ENCODE measurements at places on chromosomes 13 and 19. TPM values are rescaled to one million over a fixed set of nuclear protein-coding genes. Genes with fewer than 3 reads are reported as not detected.

KRTDAP gene
- not detected for total RNA-seq

- peaks cover 18% of the 10 kb centered on the region for H3K36me3 ChIP-seq
- no peak for DNase-seq
- H3K27me3 ChIP-seq = no peaks in the 10 kb centered on the region
- H3K4me3 ChIP-seq = no peak overlapping the region
These were observed 3.1 kb downstream of the UBA52 start for GRCh38 chr19:18574691-18575291.

TEX29 gene
- 0.51 TPM for total RNA-seq

DNA sequence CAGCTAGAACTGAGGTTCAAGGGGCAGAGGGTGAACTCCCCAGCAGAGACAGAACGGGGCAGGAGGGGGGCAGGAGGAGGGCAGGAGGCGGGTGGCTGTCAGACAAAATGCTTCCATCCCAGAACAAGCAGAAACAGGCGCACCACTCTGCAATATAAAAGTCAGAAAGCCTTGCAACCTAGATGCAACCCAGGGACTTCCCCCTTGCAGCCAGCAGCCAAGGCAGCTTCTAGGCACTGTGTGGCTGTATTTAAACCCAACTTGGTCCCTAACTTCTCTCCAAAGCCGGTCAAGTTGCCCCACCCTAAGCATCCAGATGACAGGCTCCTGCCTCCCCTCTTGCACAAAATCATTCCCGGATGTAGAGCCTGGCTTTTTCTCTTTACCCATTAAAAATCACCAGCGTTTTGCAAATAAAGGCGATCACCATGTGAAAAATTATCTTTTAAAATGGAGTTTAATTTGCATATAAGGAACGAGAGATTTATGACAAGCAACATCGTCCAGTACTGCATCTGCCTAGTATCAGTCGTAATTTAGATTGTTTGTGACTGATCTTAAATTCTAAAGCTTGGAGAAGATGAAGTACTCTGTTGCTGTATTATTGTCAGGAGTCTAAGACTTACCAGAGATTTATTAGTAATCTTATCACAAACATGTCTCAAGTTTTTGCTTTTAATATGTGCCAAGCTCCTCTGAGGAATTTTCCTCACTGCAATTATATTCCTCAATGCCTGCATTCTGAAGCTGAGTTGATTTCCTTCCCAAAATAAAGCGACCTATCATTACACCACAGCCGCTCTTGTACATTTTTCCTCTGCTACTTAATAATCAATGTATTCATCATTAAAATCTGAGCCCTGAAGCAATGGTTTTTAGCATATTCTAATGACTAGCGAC is 307.1 kb upstream of the ZNF507 start:
- H3K4me3 ChIP-seq = no peak overlapping the region
- no peak for DNase-seq
- H3K4me1 ChIP-seq = no peaks in the 10 kb centered on the region
- H3K27ac ChIP-seq = no peak overlapping the region
- H3K36me3 ChIP-seq = no peaks in the 10 kb centered on the region

TMPRSS9 gene
- 0.22 TPM for total RNA-seq

GRCh38 chr19:10419646-10420443 is 493 bp upstream of the PDE4A start:
- peaks cover 57% of the 10 kb centered on the region for H3K4me1 ChIP-seq
- peaks cover 4% of the 10 kb centered on the region for H3K36me3 ChIP-seq
- peak overlapping the region; percentile 83 for H3K4me3 ChIP-seq
- peak overlapping the region; percentile 90 for H3K27ac ChIP-seq

PSG2 gene
- not detected for total RNA-seq

GRCh38 chr19:45766869-45767346 is 2.1 kb downstream of the SIX5 start:
- DNase-seq = no peak
- H3K4me1 ChIP-seq = peaks cover 5% of the 10 kb centered on the region
- H3K27me3 ChIP-seq = peaks cover 19% of the 10 kb centered on the region
- no peak overlapping the region for H3K27ac ChIP-seq
- no peak overlapping the region for H3K4me3 ChIP-seq

CFAP97D2 gene
- total RNA-seq = 0.22 TPM

KLK2 gene
- total RNA-seq = 0.44 TPM

PTBP1 gene
- total RNA-seq = 411 TPM

- no peaks in the 10 kb centered on the region for H3K4me1 ChIP-seq
- no peak overlapping the region for H3K27ac ChIP-seq
- DNase-seq = no peak
- peaks cover 8% of the 10 kb centered on the region for H3K27me3 ChIP-seq
- H3K4me3 ChIP-seq = no peak overlapping the region
- H3K36me3 ChIP-seq = no peaks in the 10 kb centered on the region
These were observed 9.1 kb upstream of the ACOD1 start for GRCh38 chr13:76939215-76939614.

FXYD7 gene
- total RNA-seq = 5.3 TPM

- no peak overlapping the region for H3K27ac ChIP-seq
- H3K4me1 ChIP-seq = peaks cover 4% of the 10 kb centered on the region
- H3K36me3 ChIP-seq = peaks cover 10% of the 10 kb centered on the region
- DNase-seq = no peak
These were observed 165.1 kb downstream of the PCCA start for GRCh38 chr13:100254002-100254401.

- no peaks in the 10 kb centered on the region for H3K4me1 ChIP-seq
- H3K36me3 ChIP-seq = peaks cover 2% of the 10 kb centered on the region
- H3K27ac ChIP-seq = no peak overlapping the region
- H3K4me3 ChIP-seq = no peak overlapping the region
- no peaks in the 10 kb centered on the region for H3K27me3 ChIP-seq
These were observed 13.0 kb downstream of the YIPF2 start for GRCh38 chr19:10915130-10916091.

CBY2 gene
- not detected for total RNA-seq

DNA sequence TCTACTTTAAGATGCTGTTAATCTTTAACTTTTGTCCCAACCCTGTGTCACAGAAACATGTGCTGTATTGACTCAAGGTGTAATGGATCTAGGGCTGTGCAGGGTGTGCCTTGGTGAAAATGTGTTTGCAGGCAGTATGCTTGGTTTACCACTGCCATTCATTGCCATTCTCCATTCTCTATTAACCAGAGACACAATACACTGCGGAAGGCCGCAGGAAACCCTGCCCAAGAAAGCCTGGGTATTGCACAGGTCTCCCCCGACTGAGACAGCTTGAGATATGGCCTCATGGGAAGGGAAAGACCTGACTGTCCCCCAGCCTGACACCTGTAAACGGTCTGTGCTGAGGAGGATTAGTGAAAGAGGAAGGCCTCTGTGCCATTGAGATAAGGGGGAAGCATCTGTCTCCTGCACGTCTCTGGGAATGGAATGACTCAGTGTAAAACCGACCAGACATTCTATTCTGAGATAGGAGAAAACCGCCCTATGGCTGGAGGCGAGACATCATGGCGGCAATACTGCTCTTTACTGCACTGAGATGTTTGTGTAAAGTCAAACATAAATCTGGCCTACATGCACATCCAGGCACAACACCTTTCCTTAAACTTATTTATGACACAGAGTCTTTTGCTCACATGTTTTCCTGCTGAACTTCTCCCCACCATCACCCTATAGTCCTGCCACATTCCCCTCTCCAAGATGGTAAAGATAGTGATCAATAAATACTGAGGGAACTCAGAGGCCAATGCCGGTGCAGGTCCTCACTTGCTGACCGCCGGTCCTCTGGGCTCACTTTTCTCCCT is 13.1 kb upstream of the ZNF888 start:
- H3K27ac ChIP-seq = no peak overlapping the region
- no peak overlapping the region for H3K4me3 ChIP-seq
- H3K36me3 ChIP-seq = peaks cover 71% of the 10 kb centered on the region
- DNase-seq = no peak
- H3K27me3 ChIP-seq = no peaks in the 10 kb centered on the region
- peaks cover 17% of the 10 kb centered on the region for H3K4me1 ChIP-seq

- no peak overlapping the region for H3K4me3 ChIP-seq
- no peak overlapping the region for H3K27ac ChIP-seq
- DNase-seq = no peak
These were observed 16.1 kb upstream of the TPP2 start for GRCh38 chr13:102580552-102581169.

DNA sequence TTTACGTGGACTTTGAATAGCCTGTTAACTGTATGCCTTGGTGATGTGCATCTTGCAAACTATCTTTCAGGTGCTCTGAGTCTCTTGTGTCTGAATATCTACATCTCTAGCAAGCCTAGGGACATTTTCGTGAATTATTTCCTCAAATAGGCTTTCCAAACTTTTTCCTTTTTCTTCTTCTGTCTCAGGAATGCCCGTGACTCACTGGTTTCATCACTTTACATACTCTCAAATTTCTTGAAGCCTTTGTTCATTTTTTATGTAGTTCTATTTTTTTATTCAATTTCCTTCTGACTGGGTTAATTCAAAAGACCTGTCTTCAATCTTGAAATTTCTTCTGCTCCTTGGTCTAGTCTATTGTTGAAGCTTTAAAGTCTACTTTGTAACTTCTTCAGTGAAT is 332.2 kb downstream of the OXGR1 start:
- no peaks in the 10 kb centered on the region for H3K27me3 ChIP-seq
- H3K4me1 ChIP-seq = no peaks in the 10 kb centered on the region
- H3K4me3 ChIP-seq = no peak overlapping the region
- H3K36me3 ChIP-seq = no peaks in the 10 kb centered on the region

- H3K4me1 ChIP-seq = peaks cover 28% of the 10 kb centered on the region
- no peak for DNase-seq
- H3K4me3 ChIP-seq = peak overlapping the region; percentile 22
- no peak overlapping the region for H3K27ac ChIP-seq
These were observed 5.0 kb downstream of the LYL1 start for GRCh38 chr19:13097463-13098258.

- no peak for DNase-seq
- H3K27ac ChIP-seq = no peak overlapping the region
- no peaks in the 10 kb centered on the region for H3K36me3 ChIP-seq
- no peak overlapping the region for H3K4me3 ChIP-seq
These were observed 2237.8 kb downstream of the PCDH9 start for GRCh38 chr13:64992314-64992713.

RBM42 gene
- total RNA-seq = 92.2 TPM

- no peak overlapping the region for H3K27ac ChIP-seq
- no peak for DNase-seq
- H3K36me3 ChIP-seq = no peaks in the 10 kb centered on the region
- H3K4me3 ChIP-seq = no peak overlapping the region
- no peaks in the 10 kb centered on the region for H3K4me1 ChIP-seq
These were observed 2823.7 kb upstream of the PCDH20 start for GRCh38 chr13:64239372-64239771.

DNA sequence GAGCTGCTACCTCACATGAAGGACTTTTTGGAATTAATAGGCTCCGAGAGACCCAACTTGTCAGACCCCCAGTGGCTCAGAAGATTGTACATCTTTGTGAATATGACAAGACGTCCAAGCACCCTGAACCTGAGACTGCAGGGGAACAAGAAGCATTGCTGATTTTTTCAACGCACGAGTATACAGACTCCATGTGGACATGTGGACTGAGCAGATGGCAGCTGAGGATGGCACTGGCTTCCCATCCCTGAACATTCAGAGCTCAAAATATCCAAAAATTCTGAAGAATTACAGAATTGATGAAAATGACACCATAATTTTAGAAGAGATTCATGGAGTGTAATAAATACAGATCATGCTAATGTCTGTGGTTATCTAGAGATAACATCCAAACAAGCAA is 254.1 kb downstream of the MZT1 start:
- no peaks in the 10 kb centered on the region for H3K36me3 ChIP-seq
- DNase-seq = no peak
- H3K27ac ChIP-seq = no peak overlapping the region
- peaks cover 3% of the 10 kb centered on the region for H3K27me3 ChIP-seq
- H3K4me1 ChIP-seq = no peaks in the 10 kb centered on the region

- no peaks in the 10 kb centered on the region for H3K27me3 ChIP-seq
- H3K36me3 ChIP-seq = peaks cover 21% of the 10 kb centered on the region
- no peak for DNase-seq
- H3K27ac ChIP-seq = peak overlapping the region; percentile 74
- H3K4me1 ChIP-seq = peaks cover 27% of the 10 kb centered on the region
- H3K4me3 ChIP-seq = peak overlapping the region; percentile 64
These were observed 2.9 kb downstream of the KEAP1 start for GRCh38 chr19:10500247-10500592.

DNA sequence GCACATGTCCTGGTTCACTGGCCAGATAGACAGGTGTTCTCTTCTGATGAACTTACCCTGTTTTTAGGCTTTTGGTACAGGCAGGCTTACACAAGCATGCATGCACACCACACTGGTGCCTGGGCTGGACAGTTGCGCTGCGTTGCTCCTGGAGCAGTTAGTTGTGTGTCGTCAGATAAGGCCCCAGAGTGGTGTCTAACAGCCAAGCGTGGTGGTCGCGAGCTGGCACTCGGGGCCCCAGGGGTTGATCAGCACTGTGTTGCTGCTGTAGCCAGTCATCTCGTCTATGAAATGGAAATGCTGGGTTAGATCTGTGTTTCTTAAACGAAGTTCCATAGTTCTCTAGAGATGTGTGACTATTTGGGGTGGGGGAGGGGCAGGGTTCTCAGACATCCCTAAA is 24.6 kb upstream of the TEX29 start:
- H3K4me1 ChIP-seq = peaks cover 7% of the 10 kb centered on the region
- no peak for DNase-seq
- peaks cover 9% of the 10 kb centered on the region for H3K36me3 ChIP-seq
- no peak overlapping the region for H3K4me3 ChIP-seq
- no peaks in the 10 kb centered on the region for H3K27me3 ChIP-seq

DNA sequence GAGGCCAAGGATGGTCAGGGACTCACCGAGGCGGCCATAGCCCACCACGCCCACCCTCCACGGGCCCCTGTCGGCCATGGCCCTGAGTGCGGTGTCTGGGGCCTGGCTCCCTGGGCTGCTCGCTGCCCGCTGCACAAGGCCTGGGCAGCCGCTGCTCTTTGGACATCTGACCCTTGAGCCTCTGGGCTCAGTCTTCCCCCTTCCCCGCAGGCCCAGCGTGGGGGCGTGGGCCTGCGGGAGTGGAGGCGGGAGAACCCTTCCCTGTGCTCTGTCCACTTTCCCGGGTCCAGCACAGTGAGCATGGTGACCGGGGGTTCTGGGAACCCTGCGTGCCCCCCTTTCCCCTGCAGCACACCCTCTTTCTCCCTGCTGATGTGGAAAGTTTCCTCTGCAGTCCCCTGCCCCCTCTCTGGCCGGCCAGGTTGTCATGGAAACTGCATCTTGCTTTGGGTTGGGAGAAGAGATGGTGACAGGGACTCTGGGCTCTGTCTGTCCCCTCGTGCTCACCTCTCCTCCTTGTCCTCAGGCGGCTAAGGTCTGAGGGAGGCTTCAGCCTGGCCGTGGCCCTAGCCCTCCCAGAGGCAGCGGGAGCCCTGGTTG is at the start of gene ASPDH:
Gene ASPDH, minus strand, starts transcription at position 168 of the 600 bp plus-strand sequence. Its CDS starts 90 bp downstream, at position 78.
- peaks cover under 1% of the 10 kb centered on the region for H3K36me3 ChIP-seq
- peak within 1 kb of the TSS; percentile 42 for H3K27ac ChIP-seq
- no peak for DNase-seq

All from activated naive CD8-positive, alpha-beta T cell treated with anti-CD3 and anti-CD28 coated beads, Interleukin-2, amount 10 ng/mL, durations not matched to agents 7 days and 5 days (primary cell).